ENCODE measurements at places on chromosomes 11 and 22.

DNA sequence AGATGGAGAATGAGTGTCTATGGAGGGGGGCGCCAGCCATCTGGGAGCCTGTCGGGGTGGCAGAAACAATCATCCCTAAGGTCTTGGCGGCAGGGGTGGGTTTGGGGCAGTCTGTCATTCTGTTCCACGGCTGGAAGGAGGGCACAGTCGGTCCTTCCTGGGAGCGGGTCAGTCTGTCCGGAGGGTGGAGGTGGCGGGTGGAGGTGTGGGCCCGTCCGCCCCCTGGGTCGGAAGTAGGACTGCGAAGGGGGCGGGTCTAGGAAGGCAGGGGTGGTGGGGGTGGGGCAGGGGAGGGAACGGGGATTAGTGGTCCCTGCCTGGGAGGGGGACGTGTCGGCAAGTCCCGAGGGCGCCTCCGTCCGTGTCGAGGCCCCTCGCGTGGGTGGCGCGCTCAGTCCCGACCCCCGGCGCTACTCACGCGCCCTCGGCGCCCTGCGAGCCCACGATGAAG, 461 bp downstream of the TBC1D10A start:
- ATAC-seq, result peak; percentile 41

GRCh38 chr11:118939953-118940598, 14.3 kb upstream of the BCL9L start:
- ATAC-seq, result peak; percentile 94

DNA sequence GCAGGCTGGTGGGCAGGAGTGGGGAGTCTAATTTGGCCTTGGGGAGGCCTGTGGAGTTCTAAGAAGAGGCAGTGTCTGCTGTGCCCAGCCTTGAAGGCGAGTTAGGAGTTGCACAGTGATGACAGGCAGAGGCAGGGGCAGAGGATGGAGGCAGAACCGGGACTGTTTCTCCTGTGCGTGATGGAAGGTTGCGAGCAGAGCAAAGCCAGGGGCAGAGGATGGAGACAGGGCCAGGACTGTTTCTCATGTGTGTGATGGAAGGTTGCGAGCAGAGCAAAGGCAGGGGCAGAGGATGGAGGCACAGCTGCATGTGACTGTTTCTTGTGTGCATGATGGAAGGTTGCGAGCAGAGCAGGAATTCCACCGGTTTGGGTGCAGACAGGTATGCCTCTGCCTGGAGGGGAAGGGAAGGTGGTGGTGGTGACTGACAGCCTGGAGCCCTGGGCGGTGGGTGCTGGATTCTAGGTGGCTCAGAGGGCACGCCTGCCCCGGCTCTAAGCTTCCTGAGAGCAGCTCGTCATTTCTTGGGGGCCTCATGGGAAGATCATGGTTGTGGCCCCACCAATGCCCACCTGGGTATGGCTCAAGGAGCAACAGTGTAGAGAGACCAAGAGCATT, 8.7 kb downstream of the B4GALNT4 start:
- no peak for ATAC-seq

GRCh38 chr11:116336540-116336939, 436.2 kb downstream of the BUD13 start:
- no peak for ATAC-seq

DNA sequence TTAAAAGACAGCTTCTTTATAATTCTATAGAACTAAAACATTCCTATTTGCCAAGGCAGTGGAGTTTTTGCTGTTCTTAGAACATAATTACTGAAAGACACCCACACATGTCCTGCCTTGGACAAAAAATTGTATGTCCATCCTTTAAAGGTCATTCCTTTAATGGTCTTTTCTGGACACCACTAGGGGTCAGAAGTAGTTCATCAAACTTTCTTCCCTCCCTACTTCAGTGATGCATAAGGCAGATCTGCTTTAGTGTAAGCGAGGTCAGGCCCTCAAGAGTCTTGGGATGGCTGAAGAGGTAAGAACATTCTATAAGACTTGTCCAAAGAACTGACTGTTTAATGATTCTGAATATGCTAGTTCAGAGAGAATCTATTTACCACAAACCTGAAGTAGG, 4.3 kb upstream of the OR51V1 start:
- no peak for ATAC-seq

GRCh38 chr22:28230671-28231070, 311.6 kb upstream of the PITPNB start:
- ATAC-seq, result no peak

- ATAC-seq, result peak; percentile 45
These were observed 82.1 kb downstream of the KCNQ1 start for GRCh38 chr11:2526808-2527381.

- no peak for ATAC-seq
These were observed 80.8 kb downstream of the PIWIL4 start for GRCh38 chr11:94647926-94648325.

- ATAC-seq, result no peak
These were observed 12.1 kb upstream of the XBP1 start for GRCh38 chr22:28812516-28812915.

GRCh38 chr22:50146439-50147238, 23.9 kb upstream of the PANX2 start:
- peak; percentile 65 for ATAC-seq

GRCh38 chr11:58640386-58641023, 18.0 kb downstream of the CNTF start:
- no peak for ATAC-seq

DNA sequence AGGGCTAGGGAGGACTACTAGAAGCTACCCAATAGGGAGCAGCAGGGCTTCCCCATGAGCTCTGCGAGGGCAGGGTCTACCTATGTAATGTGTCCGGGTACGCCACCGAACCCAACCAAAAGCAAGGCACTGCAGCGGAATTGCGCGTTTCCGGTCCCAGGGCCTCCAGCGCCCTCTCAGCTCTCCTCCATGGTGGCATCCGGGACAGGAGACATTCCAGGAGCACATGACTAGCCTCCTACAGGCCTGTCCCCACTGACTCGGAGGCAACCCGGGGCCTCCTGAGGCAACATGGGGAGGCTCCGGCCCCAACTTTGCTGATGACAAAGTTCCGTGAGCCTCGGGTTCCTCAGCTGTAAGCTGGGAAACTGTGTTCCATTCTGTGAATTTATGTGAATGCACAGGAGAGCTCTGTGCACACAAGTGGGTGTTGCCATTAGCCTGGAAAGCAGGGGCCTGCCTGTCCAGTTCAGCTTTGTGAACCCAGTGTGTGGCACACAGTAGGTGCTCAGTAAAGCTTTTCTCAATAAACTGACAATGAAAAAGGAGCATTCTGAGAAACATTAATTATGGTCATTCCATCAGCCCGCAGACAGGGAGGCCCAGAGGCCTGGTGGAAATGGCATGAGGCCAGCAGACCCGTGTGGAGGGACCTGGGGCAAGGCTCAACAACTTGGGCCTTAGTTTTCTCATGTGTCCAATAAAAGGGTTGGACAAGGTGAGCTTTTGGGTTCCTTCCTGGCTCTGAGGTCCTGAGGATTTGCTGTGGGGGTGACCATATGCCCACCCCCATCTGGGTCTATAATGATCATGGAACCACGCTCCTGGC, 50.3 kb downstream of the CHRDL2 start:
- ATAC-seq, result no peak

DNA sequence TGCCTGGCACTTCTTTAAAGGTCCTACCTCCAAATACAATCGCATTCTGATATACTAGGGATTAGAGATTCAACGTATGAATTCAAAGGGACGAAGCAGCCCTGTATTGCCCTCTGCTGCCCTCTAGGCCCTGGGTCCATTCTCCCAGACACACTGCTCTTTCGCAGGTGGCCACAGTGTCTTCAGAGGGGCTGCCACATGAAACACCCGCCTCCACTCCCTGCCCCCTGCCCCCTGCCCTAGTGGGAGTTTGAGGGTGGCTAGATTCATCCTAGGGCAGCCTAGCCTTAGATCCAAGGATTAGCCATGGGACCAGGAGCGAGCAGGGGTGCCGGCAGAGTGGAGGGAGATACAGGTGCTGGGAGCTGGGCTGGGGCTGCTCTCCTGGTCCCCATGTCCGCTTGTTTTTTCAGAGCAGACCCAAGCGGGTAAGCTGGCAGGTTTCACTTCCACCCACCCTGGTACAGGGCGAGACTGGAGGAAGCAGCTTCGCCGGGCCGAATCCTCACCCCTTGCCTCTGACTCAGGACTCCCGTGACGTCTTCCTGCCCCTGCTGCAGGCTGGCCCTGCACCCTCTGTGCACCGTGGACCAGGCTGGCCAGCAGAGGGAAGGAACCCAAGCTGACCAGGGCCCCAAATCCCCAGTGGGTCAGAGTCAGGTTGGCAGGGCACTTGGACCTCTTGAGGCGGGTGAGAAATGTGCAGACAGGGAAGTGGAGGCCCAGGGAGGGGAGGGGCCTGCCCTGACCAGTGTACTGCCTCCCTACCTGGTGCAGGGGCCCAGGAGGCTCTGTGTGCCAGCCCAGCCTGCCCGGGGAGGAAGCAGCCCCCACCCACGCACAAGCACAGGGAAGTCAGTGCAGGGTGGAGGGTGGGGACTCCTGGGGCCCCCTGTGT, 28.4 kb upstream of the HMOX1 start:
- ATAC-seq, result no peak

DNA sequence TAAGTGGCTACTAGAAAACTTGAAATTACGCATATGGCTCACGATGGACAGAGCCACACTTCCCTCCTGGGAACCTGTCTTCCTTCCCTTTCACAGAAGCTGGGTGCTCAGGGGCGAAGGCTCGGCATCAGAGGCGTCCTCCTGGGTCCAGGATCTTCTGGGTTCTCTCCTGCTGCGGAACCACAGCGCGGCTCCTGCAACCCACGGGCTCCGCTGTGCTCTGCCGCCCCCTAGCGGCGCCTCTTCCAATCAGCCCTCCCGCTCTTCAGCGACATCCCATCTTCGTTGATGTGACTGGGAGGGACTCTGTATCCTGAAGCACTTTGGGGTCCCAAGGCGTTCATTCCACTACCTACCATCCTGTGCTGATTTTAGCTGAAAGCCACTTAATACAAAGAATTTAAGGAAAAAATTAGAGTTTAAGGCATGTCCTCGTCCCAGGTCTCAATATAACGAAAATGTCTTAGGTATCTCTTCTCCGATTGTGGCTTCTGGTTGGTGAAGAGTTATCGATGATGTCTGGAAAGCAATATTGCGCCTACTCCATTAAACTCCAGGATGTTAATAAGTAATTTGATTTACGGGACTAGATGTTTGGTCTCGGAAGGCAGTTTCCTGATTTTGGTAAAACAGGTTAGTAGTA, 14.8 kb upstream of the RPS3 start:
- ATAC-seq, result peak; percentile 69

- ATAC-seq, result no peak
These were observed 2.1 kb upstream of the DLAT start for GRCh38 chr11:112023104-112023503.

- no peak for ATAC-seq
These were observed 382.2 kb upstream of the CADM1 start for GRCh38 chr11:115886422-115886733.

GRCh38 chr22:38238519-38239071, 34.2 kb downstream of the TMEM184B start:
- ATAC-seq, result no peak

GRCh38 chr11:2725368-2726300, 25.8 kb upstream of the KCNQ1OT1 start:
- peak; percentile 93 for ATAC-seq

DNA sequence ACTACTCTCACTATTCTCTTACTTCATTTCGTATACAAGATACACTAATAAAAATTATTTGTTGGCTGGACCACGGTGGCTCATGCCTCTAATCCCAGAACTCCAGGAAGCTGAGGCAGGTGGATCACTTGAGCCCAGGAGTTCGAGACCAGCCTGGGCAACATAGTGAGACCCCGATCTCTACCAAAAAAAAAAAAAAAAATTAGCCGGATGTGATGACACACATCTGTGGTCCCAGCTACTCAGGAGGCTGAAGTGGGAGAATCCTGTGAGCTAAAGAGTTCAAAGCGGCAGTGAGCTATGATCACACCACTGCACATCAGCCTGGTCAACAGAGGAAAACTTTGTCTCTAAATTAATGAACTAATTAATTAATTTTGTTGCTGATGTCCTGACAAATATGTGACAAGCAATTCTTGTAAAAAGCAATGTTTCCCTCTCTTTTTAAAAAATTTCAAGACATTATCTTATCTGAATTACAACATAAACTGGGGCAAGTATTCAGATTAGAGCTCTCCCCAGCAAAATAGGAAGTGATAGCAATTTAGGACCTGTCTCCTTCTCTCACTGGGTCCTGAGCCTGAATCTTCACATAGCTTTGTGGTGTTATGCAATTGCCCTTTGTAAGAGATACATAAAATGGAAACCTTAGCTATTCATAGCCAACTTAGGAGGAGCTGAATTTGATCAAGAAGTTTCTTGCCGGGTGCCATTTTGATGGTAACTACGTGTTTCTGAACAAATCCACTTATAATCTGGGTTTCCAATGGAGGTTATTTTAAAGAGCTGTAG, 17.6 kb upstream of the TMA7B start:
- ATAC-seq, result no peak

DNA sequence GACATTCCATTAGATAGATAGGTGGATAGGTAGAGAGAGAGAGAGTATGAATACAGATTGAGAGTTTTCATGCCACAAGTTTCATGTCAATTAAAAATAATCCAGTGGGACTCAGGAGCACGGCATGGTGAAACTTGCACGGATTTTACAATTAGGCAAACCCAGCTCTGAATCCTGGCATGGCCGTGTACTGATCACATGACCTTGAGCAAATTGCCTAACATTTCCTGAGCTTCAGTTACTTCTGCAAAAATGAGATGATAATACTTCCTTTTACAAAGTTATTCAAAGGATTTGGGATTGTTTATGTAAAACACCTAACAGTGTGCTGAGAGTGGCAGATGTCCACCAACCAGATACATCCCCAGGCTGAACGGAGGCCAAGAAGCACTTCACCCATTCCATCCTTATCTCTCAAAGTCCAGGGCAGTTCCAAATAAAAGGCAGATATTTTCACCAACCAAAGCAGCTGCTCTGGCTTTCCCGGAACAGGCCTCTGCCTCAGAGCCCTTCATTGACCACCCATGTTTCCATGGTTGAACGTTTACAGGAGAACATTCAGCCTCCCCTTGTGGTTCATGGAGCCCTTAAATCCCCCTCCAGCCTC, 17.9 kb downstream of the APLNR start:
- no peak for ATAC-seq
